ENCODE measurements at places on chromosomes 2 and 18. TPM values are rescaled to one million over a fixed set of nuclear protein-coding genes. Genes with fewer than 3 reads are reported as not detected.

The TMEM169 gene
- polyA plus RNA-seq, result 12.8 TPM

DNA sequence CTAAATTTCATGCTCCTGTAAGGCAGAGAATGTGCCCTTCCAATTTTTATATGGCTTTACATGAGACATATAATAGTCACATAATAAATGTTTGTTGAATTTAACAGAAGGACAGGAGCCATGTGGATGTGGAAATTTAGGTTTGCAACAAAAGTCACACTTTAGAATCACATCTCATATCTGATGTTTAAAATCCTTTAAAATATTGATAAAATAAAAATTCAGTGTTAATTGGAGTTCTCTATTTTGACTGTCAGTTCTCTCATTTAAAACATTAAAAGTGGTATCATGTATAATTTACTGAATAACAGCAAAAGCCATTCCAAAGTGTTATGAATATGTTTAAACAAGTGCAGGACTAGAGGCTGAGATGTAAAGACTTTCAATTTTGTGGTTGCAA is 594.1 kb downstream of the LRRTM4 start:
- no peak for DNase-seq

The STAM2 gene
- polyA plus RNA-seq, result 4.6 TPM

GRCh38 chr2:227267410-227268115 is 57.5 kb upstream of the MFF start:
- no peak for DNase-seq

The TEKT4 gene
- not detected for polyA plus RNA-seq

DNA sequence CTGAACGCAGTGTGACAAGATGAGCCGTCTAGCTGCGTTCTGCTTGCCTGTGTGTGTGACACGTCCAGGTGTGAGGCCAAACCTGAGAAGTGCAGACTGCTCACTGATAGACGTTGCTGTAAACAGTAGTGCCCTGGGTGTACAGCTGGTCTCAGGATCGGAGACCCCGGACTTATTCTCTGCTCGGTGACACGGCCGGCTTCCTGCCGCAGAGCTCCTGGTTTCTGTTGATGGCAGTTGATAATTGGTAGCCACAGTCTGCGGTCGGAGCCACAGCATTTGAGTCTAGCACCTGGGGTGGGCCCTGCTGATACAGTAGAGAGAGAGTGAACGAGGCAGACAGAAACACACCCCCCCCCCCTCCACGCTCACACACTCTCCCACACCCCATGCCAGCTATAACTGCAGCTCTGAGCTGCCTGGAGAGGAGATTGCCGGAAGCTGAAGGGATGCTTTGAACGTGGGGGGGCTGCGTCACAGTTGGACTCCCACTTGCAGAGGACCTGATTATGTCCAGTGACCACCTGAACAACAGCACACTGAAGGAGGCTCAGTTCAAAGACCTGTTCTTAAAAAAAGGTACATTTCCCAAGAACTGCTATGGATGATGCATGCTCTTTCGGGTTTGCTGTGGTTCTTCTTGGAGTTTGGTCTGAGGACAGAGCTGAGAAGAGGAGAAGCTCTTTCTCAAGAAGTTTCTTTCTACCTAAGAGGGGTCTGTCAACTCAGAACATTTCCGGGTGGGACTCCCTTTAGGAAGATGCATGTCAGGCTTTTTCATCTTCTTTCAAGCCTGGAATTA is 114.0 kb downstream of the FAM210A start:
- peak; percentile 74 for DNase-seq

The PTMA gene
- polyA plus RNA-seq, result 2,131 TPM

The C1QL2 gene
- not detected for polyA plus RNA-seq

The NT5DC4 gene
- polyA plus RNA-seq, result not detected

GRCh38 chr18:58967751-58968254 is 103.1 kb downstream of the ZNF532 start:
- no peak for DNase-seq

The CDH2 gene
- not detected for polyA plus RNA-seq

DNA sequence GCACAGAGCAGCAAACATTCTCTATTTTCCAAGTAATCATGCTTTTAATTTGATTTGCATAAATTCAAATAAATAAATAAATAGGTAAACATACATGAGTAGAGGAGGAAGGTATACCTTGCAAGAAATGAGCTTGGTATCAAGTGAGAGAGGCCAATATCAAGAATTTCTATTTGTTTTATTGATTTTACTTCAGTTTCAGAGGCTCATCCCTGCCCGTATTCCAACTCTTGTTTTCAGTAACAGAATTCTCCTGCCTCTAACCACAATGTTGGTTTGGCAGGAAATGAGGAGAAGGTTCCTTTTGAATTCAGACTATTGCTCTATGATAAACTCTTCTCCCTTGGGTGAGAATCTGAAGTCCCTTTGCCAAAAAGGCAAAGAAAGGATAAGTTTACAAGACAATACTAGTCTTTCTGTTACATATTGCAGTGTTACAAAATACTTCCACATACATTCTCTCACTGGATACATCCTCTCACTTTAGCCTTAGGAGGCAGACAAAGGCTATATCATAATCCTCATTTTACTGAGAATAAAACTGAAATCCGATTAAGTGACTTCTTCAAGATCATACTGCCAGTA is 68.3 kb upstream of the ZNF397 start:
- no peak for DNase-seq

DNA sequence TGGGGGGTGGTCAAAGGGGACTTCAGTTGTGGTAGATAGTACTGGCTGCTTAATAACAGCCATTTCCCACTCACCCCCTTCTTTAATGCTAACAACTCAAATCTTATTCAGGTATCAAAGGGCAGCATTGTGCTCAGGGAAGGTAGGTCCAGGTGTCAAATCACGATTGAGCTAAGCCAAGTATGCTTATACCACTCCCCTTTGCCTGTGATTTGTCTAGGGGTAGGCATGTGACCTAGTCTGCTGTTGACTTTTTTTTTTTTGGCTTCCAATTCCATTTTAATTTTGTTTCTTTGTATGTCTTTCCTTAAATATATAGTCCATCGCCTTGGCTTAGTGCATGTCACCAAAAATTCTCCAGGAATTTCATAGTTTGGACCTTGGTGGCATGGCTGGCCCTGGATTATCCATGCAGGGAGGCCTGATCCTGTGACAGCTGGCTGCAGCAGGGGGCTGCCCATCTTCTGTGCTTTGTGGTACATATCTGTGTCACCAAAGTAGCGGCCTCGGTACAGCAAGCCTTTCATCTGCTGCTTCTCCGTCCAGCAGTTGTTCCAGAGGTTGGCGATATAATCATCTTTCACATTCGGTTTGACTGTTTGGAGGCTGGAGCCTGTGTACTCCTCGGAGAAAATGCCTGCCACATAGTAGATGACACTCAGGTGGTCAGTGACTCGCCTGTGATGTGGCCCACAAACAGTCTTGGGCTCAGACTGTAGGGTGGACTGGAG is 68.1 kb upstream of the SPRED2 start:
- no peak for DNase-seq

GRCh38 chr2:207995887-207996286 is 29.4 kb downstream of the PLEKHM3 start:
- no peak for DNase-seq

The PKDCC gene
- polyA plus RNA-seq, result not detected

- DNase-seq, result no peak
Observed at GRCh38 chr2:85827879-85828569, 60.8 kb downstream of the ST3GAL5 start.

GRCh38 chr18:9708057-9708433 is at the start of gene RAB31:
RAB31 (plus strand) TSS chr18:9708301; CDS start chr18:9708406, 105 bp downstream.
- DNase-seq, result no peak

GRCh38 chr2:239904496-239904895 is 120.6 kb downstream of the NDUFA10 start:
- DNase-seq, result no peak

DNA sequence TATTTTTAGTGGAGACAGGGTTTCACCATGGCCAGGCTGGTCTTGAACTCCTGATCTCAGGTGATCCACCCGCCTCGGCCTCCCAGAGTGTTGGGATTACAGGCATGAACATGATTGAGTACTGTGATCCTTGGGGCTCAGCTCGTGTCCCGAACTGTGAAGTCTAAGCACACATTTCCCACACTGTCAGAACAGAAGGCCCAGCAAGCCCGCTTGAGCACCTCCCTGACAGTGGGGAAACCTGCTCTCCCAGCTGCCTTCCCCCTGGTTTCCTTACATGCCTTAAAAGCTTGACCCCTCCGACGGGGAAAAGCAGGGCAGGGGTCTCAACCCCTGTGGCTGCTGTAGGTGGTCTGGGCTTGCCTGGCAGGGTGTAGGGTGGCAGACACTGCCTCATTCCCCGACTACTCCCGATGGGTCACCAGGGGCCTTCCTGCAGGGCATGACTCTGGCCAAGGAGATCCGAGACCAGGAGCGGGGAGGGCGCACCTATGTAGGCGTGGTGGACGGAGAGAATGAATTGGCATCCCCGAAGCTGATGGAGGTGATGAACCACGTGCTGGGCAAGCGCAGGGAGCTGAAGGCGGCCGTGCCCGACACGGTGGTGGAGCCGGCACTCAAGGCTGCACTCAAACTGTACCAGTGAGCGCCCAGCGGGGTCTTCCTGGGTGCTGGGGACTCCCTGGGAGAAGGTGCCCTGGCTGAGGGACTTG is 10.1 kb downstream of the VIL1 start:
- DNase-seq, result no peak

DNA sequence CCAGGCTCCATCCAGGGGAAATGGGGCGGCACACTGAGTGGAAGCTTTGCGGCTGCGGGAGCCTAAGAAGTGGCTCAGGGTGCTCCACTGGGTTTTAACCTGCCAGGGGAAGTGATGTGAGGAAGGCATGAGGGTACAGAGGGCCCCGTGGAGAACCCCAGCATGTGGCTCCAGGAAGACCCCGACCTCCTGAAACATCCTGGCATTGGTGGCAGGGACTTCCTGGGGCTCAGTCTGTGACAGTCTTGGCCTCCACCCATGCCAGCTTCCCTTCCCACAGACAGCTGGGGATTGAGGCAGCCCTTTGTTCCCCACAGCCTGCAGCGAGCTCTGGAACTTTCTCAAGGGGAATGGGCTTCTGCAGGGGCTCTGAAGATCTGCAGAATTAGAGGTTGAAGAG is 146.6 kb downstream of the TNS1 start:
- no peak for DNase-seq

The CLEC4F gene
- not detected for polyA plus RNA-seq

The BCS1L gene
- polyA plus RNA-seq, result 15.0 TPM

DNA sequence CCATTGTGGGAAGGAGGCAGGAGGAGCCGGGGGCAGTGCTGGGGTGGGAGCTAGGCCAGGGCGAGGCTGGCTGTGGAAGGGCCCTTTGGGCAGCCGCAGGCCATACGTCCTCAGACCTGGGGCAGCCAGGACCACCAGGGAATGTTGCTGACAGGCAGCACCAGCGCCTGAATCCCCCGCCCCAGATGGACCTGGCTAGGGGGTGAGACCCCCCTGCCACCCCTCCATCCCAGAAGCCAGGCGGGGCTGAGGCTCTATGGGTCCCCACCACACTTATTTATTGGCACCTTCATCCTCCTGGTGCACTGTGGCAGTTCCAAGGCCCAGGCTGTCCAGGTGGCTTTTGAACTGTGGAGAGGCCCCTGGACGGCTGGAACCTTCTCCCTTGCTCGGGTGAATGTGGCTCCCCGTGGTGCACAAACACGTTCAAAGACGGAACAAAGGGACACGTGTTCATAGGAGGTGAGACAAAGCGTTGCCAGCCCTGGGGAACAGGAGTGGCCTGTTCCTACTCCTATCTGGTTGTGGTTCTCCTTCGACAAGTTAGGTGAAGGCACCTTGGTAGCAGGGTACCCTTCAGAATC is 35.1 kb downstream of the RAMP1 start:
- no peak for DNase-seq

The SIX2 gene
- not detected for polyA plus RNA-seq

- no peak for DNase-seq
Observed at GRCh38 chr2:48983551-48983950, 170.8 kb downstream of the FSHR start.

- DNase-seq, result no peak
Observed at GRCh38 chr2:239807568-239807967, 217.6 kb downstream of the NDUFA10 start.

- no peak for DNase-seq
Observed at GRCh38 chr2:135265960-135266490, 213.9 kb downstream of the RAB3GAP1 start.

DNA sequence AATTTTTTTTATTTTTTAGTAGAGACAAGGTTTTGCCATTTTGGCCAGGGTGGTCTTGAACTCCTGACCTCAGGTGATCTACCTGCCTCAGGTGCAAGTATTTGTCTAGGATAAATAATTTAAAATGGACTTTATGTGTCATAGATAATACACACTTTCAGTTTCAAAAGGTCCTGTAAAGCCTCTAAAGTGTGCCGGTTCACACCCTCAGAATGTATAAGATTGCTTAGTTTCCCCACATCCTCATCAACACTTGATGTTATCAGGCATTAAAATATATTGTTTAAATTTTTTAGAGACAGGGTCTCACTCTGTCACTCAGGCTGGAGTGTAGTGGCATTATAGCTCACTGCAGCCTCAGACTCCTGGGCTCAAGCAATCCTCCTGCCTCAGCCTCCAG is 170.5 kb downstream of the ANKRD44 start:
- peak; percentile 69 for DNase-seq

- DNase-seq, result no peak
Observed at GRCh38 chr18:44792456-44793061, 111.9 kb downstream of the SETBP1 start.

DNA sequence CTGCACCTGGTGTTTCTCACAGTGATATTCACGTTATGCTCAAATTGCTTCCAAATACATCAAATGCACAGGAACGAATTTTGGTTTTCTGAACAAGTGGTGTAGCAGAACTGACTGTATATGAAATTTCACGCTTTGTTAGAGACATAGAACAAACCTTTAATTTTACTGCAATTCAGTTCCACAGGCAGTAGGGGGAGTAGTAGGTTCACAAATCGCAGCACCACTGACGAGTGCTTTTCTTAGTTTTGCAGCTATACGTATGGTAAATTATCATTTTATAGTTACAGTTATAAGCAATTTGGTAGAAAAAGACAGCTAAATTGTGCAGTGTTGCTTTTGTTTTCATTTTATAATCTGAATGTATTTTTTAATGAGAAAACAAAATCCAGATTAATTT is 113.3 kb downstream of the KIAA1328 start:
- no peak for DNase-seq

GRCh38 chr2:66489436-66489835 is 54.5 kb downstream of the MEIS1 start:
- no peak for DNase-seq

- DNase-seq, result no peak
Observed at GRCh38 chr18:3225588-3225987, 5.8 kb upstream of the MYOM1 start.
